ENCODE measurements at places on chromosomes 6 and 20.

DNA sequence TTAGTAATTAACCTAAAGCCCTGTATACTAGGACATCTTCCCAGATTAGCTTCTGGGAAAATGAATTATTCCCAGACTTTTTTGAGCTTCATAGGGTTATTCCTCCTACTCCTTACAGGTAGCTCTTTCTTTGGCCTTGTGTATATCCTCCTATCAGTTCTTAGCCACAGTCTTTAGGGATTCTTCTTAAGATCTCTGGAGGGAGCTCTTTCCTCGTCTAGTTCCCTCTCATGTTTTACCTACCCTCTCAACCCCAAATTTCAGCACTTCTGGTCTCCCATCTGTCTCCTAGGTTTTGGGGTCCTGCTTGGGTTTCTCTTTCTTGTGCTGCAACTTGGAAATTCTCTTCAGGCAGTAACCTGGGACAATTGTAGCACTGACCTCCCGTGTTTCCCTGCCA is 46.4 kb upstream of the SLC35B3 start:
- peak; percentile 46 for DNase-seq

GRCh38 chr6:1686117-1687098 is 76.7 kb downstream of the FOXC1 start:
- peak; percentile 98 for DNase-seq

DNA sequence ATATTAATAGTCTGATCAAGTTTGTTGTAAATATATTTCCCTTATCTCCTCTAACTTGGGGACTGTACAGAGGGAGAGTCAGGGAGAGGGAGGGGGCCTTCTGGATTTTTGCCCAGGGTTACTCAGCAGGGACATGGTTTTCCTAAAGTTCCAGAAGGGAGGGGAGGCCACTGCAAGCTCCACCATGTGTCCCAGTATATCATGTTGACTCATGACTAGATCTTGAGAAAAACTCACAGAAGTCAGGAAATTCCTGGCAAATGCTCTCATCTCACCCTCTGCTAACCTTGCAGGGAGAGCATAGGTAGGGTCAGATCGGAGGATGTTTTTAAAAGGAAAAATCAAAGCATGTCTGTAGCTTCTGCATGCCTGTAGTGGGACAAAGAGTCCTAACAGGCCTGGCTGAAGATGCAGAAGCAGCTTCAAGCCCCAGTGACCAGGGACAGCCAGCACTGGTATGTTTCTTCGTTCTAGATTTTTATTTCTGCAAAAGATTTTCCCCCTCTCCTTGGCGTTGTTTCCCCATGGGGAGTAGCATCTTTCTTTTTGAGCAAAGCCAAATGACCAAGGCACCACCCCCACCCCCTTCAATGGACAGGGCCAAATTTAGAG is 272.9 kb upstream of the SUPT3H start:
- peak; percentile 90 for DNase-seq

DNA sequence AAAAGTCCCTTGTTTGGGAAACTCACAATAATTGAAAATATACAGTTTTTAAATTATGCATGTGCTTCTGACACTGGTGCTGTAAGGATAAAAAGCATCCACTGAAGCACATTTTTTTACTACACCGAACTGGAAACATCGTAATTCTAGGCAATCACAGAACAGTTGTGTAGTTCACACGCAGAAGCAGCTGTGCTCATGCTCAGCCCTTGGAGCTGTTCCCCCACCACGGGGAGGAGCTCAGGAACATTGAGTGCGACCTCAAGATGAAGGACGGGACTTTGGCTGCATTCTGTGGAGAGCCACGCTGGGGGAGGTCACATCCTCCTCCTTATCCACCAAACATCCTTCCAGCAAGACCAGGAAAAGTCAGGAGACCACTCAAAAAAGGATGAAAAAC is 466.3 kb upstream of the CDH4 start:
- DNase-seq: no peak

- DNase-seq: peak; percentile 84
These were observed 8.8 kb upstream of the PIM1 start for GRCh38 chr6:37160922-37161778.

DNA sequence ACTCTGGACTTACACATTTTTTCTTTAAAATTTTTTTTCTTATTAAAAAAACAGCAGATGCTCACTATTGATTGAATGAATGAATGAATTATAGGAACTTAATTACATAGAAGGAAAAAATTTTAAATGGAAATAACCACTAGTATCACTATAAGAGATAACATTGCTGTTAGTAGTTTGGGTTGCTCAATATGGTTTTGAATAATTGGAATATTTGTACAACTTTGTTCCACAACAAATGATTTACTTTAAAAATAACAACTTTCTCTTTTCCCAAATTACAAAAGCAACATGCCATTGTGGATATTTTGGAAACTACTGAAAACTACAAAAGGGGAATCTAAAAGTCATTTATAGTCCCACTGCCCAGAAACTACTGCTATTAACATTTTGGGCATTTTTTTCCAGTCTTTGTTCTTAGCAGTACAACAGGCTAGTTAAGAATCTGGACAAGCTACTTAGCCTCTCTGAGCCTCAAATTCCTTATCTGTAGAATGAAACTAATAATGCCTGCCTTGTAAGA is 61.0 kb upstream of the REV3L start:
- DNase-seq: no peak

DNA sequence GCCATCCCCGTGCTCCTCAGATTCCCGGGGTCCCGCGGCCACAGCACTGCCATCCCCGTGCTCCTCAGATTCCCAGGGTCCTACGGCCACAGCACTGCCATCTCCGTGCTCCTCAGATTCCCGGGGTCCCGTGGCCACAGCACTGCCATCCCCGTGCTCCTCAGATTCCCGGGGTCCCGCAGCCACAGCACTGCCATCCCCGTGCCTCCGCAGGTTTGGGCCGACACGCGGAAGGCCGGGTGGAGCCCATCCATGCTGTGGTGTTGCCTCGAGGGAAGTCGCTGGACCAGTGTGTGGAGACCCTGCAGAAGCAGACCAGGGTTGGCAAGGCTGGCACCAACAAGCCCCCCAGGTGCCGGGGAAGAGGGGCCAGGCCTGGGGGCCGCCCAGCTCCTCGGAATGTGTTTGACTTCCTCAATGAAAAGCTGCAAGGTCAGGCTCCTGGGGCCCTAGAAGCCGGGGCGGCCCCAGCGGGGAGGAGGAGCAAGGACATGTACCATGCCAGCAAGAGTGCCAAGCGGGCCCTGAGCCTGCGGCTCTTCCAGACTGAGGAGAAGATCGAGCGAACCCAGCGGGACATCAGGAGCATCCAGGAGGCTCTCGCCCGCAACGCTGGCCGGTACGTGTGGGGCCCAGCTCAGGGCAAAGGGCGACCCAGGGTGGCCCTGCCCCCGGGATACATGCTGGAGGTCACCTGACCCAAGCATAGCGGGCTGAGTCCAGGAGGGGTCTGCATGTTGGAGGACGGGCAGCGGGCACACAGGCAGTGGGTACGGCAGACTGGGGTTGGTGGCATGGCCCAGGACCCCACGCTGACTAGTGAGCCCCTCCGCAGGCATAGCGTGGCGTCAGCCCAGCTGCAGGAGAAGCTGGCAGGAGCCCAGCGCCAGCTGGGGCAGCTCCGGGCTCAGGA is 1.3 kb upstream of the LIME1 start:
- DNase-seq: no peak

DNA sequence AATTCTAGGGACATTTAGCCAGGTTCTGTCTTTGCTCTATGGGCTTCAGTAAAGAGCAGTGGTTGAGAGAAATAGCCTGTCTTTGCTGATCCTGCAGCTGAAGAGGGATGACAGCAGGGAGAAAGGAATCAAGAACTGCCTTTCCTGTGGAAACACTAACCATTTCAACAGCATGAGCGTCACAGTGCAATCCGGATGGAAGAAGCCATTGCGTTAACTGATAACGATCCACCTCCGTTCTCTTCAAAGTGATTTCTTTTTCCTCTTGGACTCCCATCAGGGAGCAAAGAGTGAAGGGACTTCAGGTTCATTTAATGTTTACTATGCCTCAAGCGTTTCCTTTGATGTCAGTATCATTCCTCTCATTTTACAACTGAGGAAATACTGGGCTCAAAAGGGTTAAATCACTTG is 35.2 kb upstream of the EEF1E1 start:
- no peak for DNase-seq

DNA sequence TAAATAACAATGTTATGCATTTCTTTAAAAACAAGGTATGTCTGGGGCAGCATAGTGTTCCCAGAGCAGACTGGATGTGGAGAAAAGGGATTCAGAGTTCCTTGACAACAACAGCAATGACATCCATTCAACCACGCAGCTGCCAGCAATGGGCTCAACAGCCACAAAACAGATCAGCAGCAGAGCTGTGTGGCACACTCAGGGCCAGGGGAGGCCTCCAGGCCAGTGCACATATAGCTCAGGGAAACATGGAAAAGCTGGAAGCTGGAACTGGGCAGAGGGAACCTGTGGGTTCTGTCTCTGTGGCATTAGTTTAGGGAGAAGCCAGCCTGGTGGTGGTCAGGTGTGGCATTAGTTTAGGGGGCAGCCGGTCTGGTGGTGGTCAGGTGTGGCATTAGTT is 148.3 kb downstream of the SMOC2 start:
- no peak for DNase-seq

DNA sequence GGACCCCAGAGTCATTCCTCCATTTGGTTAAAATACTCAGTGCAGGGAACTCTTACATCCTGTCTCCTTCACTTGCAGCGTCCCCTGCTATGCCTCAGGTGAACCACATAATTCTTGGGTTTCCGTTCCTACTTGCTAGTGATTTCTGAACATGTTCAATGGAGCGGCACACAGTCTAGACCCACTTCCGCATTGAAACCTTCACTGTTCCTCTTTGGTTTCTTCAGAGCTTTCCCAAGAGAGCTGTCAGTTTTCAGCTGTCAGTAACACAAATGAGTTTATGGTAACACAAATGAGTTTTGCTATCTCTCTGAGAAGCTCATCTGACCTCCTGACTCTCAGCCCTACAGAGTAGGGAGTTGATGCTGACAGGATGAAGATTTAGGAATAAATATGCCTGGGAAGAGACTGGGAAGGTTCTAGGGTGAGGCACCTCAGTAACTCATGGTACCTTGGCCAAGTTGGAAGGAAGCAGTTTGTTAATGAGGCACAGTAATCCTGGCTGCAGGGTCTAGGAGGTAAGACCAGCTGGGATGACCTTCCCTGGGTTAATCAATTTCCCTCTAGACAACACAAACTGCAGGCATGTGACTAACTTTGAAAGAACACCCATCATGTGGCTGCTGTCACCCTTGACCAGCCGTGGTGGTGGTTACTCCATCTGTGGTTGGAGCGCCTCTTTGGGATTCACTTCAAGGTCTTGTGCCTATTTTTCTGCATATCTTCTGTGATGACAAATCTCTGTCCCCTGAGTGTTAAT is 5.4 kb downstream of the SYS1 start:
- DNase-seq: no peak

DNA sequence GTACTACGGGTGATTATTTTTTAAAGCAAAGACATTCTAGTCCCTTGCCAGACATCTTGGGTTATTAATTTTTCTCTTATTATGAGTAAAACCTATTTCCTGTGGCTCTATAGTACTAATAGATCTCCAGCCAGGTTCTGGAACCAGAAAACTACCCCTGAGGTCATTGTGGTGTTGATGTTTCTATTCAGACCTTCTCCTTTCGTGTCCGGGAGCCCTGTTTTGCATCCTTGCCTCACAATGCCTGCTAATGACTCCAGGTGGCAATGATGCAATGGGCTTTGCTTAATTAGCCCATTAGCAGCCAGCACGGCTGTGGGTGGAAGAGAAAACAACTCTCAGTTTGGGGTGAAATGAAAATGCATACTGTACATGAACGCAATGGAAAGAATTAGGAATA is 62.9 kb upstream of the ARG1 start:
- DNase-seq: no peak

- DNase-seq: no peak
These were observed 689 bp upstream of the KCNB1 start for GRCh38 chr20:49483018-49483695.

- DNase-seq: no peak
These were observed 193.0 kb downstream of the BMP7 start for GRCh38 chr20:57073402-57073801.

DNA sequence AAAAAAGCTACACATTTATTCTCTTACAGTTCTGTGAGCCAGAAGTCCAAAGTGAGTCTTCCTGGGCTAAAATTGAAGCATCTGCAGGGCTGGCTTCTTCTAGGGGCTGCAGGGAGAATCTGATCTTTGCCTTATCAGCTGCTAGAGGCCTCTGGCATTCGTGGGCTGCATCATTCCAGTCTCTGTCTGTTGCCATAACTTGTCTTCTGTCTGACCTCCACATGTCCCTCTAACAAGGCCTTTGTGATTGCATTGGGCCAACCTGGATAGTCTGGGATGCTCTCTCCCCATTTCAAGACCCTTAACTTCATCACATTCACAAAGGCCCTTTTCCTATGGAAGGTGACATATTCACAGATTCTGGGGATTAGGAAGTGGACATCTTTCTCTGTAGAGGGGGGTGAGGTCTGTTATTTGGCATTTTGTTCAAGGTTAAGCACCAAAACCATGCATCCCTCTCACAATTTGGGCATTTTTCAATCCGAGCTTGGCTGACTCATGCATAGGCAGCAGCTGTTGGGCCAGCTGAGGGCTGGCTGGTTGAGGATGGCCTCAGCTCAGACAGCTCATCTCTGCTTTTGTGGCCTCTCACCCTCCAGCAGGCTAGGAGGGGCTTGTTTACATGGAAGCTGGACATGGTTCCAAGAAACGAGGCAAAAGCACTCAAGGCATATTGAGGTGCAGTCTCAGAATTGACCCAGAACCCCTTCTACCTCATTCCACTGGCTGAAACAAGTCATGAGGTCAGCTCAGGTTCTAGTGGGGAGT is 116.1 kb upstream of the NXT1 start:
- peak; percentile 79 for DNase-seq

DNA sequence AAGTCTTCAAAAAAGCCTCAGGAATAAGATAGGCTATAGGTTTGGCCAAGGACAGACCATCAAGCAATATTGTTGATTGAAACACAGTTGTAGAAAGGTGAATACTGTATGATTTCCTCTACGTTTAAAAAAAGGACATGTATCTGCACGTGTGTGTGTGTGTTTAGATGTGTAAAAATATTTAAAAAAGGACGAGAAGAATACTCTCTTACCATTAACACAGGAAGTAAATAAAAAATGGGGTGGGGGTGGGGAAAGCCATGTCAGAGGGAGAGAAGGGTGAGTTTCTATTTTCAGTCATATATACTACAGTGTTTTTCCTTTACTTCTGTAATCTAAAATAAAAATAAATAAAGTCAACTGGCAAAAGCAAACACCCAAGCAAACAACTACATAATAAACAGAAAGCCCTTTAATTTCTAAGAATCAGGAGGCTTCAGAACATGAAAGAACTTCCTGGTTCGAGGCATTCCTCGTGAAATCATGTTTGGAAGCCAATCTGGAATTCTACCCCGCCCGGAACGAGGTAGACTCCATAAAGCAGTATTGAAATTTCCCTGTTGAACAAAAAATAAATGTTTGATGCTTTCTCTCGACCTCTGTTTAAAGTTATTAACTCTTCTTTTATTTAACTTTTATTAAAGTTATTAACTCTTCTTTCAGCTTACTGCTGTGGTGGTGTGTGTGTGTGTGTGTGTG is 158.1 kb upstream of the ZNF217 start:
- peak; percentile 29 for DNase-seq

GRCh38 chr6:167668754-167669552 is 157.8 kb upstream of the AFDN start:
- no peak for DNase-seq

GRCh38 chr20:50245498-50246366 is 55.1 kb downstream of the CEBPB start:
- peak; percentile 68 for DNase-seq
